ENCODE measurements at places on chromosomes 7 and 10. TPM values are rescaled to one million over a fixed set of nuclear protein-coding genes. Genes with fewer than 3 reads are reported as not detected.

GRCh38 chr7:74104702-74105101, 21.1 kb downstream of the LIMK1 start:
- DNase-seq = no peak
- no peaks in the 10 kb centered on the region for H3K27me3 ChIP-seq
- no peak overlapping the region for H3K4me3 ChIP-seq
- peaks cover 38% of the 10 kb centered on the region for H3K36me3 ChIP-seq

GRCh38 chr7:110170841-110171240, 920.1 kb upstream of the LRRN3 start:
- no peak overlapping the region for H3K4me3 ChIP-seq
- no peaks in the 10 kb centered on the region for H3K27me3 ChIP-seq
- DNase-seq = no peak
- no peaks in the 10 kb centered on the region for H3K36me3 ChIP-seq

- no peaks in the 10 kb centered on the region for H3K27me3 ChIP-seq
- H3K27ac ChIP-seq = no peak overlapping the region
- DNase-seq = no peak
- H3K4me1 ChIP-seq = no peaks in the 10 kb centered on the region
- H3K4me3 ChIP-seq = no peak overlapping the region
Measured at GRCh38 chr10:17292375-17292774, 64.3 kb downstream of the VIM start.

EPDR1 gene
- total RNA-seq = 37.6 TPM

DNA sequence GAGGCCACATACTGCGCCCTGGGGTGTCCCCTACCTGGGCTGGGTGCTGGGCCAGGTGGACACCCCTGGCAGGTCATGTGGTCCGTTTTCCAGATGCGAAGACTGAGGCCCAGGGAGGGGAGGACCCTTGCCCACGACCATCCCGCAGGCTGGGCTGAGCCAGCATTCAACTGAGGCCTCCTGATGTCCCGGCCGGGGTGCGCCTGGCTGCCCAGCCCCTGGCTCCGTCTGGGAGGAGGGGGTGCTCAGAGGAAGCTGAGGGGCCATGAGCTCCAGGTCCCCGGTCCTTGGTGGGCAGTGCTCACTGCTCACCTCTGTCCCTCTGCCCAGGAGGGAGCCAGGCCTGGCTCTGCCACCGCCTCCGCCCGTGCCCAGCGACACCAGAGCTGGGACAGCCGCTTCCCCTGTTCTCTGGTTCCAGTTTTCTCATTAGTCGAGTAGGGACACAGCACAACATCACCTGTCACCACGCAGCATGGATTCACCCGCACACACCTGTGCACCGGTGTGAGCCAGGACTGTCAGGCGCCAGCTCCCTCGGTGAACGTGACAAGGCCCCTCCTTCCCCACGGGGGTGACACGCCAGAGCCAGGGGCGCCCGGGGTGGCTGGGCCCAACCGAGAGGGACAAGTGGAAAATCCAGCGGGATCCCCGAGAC, 139.7 kb downstream of the ELFN1 start:
- no peak overlapping the region for H3K4me3 ChIP-seq
- no peaks in the 10 kb centered on the region for H3K36me3 ChIP-seq
- DNase-seq = no peak
- H3K27me3 ChIP-seq = no peaks in the 10 kb centered on the region
- no peak overlapping the region for H3K27ac ChIP-seq
- H3K4me1 ChIP-seq = peaks cover 29% of the 10 kb centered on the region

- H3K36me3 ChIP-seq = no peaks in the 10 kb centered on the region
- H3K27me3 ChIP-seq = no peaks in the 10 kb centered on the region
- H3K4me3 ChIP-seq = no peak overlapping the region
- no peak overlapping the region for H3K27ac ChIP-seq
- no peaks in the 10 kb centered on the region for H3K4me1 ChIP-seq
- no peak for DNase-seq
Measured at GRCh38 chr7:18903695-18904094, 213.7 kb downstream of the TWIST1 start.

LMTK2 gene
- total RNA-seq = 21.6 TPM

P4HA1 gene
- total RNA-seq = 12.5 TPM

ANKRD2 gene
- not detected for total RNA-seq

- no peaks in the 10 kb centered on the region for H3K27me3 ChIP-seq
- DNase-seq = no peak
- H3K27ac ChIP-seq = no peak overlapping the region
Measured at GRCh38 chr10:127962205-127962604, 55.3 kb downstream of the PTPRE start.

- peaks cover 8% of the 10 kb centered on the region for H3K4me1 ChIP-seq
- no peak for DNase-seq
- no peaks in the 10 kb centered on the region for H3K36me3 ChIP-seq
- H3K27me3 ChIP-seq = no peaks in the 10 kb centered on the region
Measured at GRCh38 chr10:5510281-5511072, 11.1 kb upstream of the CALML5 start.

TAS2R38 gene
- not detected for total RNA-seq

GRCh38 chr7:110027385-110027784, 1063.5 kb upstream of the LRRN3 start:
- no peak for DNase-seq
- no peak overlapping the region for H3K27ac ChIP-seq
- no peaks in the 10 kb centered on the region for H3K4me1 ChIP-seq
- no peaks in the 10 kb centered on the region for H3K36me3 ChIP-seq
- H3K27me3 ChIP-seq = no peaks in the 10 kb centered on the region
- no peak overlapping the region for H3K4me3 ChIP-seq

DNA sequence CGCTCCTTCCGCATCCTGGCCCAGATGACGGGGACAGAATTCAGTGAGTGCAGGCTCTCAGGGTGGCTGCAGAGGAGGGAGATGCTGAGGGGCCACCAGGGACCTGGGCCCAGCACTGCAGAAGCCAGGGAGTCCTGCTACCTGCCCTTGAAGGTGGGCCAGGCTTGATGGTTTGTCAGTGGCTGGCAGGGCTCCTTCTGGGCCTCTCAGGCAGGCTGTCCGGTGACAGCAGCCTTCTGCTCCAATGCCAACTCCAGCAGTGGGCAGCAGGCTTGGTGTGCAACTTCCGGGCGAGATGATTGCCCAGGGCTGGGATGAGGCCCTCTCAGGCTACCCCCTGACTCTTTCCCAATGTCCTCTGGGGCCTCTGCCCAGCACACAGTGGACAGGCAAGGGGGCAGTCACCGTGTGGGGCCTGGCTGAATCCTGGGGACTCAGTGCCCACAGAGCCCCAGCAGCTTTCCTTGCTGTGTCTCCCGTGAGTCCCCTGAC, 23.8 kb downstream of the LDB3 start:
- H3K36me3 ChIP-seq = no peaks in the 10 kb centered on the region
- H3K27ac ChIP-seq = no peak overlapping the region
- peaks cover 6% of the 10 kb centered on the region for H3K4me1 ChIP-seq
- no peaks in the 10 kb centered on the region for H3K27me3 ChIP-seq
- DNase-seq = no peak

STK31 gene
- 2.2 TPM for total RNA-seq

DNA sequence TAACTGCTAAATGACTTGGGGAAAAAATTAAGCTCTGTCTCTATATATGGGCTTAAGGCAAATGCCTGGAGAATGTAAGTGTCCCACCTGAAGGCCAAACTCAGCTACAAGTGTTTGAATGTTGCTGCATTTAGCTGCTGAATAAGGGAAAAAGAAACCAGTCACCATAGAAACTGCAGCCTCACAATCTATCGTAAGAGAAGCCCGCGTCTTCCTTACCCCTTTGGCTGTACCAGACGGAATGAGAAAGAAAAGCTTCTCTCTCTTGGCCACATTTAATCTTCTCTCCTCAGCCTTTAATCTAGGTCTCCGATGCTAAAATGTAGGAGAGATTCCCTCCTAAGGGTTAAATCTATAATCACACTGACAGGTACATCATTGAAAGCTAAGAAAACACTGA, 147.2 kb downstream of the SFMBT2 start:
- peaks cover 21% of the 10 kb centered on the region for H3K4me1 ChIP-seq
- no peaks in the 10 kb centered on the region for H3K36me3 ChIP-seq
- no peak overlapping the region for H3K4me3 ChIP-seq
- H3K27me3 ChIP-seq = no peaks in the 10 kb centered on the region
- H3K27ac ChIP-seq = no peak overlapping the region

DNA sequence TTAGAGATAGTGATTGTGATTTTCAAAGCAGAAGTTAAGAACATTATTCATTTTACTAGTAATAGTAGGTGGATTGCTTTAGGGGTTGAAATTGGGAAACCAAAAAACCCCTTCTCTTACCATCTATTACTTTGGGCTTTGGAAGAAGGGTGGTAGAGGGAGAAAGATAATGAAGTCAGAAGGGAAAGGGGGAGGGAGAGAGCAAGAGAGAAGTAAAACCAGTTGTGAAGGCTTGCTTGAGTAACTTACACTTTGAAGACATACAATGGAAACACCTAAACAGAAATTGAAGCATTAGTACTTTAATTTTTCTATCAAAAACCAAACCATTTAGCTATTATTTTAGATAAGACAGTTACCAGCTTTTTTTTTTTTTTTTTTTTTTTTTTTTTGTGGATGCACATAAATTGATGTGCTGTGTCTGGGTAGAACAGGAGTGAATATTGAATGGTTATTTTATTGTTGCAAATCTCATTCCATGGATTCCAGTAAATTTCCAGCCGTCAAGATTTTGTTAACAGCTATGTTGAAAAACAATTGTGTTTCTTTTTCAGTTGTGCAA, 5.5 kb downstream of the PRKAR2B start:
- H3K27ac ChIP-seq = no peak overlapping the region
- DNase-seq = no peak

- no peaks in the 10 kb centered on the region for H3K36me3 ChIP-seq
Measured at GRCh38 chr10:79176052-79176501, 107.3 kb downstream of the ZMIZ1 start.

- no peak overlapping the region for H3K4me3 ChIP-seq
- no peaks in the 10 kb centered on the region for H3K4me1 ChIP-seq
- H3K27me3 ChIP-seq = no peaks in the 10 kb centered on the region
- DNase-seq = no peak
Measured at GRCh38 chr10:5862360-5862961, 27.2 kb downstream of the ANKRD16 start.

GRCh38 chr7:101564778-101565211, 64.3 kb downstream of the MYL10 start:
- DNase-seq = no peak
- no peak overlapping the region for H3K27ac ChIP-seq
- H3K4me1 ChIP-seq = no peaks in the 10 kb centered on the region
- H3K27me3 ChIP-seq = no peaks in the 10 kb centered on the region

All from vagina (tissue), 2 donors.